ENCODE measurements at places on chromosomes 12 and 14. TPM values are rescaled to one million over a fixed set of nuclear protein-coding genes. Genes with fewer than 3 reads are reported as not detected.

DNA sequence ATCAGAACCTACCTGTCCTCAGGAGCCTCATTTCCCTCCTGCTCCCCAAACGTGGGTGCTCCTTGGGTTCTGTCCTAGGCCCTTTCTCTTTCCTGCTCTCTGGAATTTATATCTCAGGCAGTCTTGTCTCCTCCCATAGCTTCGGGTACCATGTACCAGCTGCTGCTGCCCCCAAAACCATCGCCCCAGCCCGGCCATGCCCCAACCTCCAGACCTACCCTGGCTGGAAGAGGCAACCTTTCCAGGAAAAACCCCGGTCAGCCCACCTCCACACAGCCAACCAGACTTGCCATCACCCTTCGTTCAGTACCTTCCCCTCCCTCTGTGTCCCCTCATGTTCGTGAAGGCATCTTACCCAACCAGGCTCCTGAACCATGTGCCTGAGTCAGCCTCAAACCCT, 165.1 kb downstream of the CALM1 start:
- no peak for DNase-seq

- DNase-seq, result no peak
Measured at GRCh38 chr12:9687228-9687627, 17.7 kb downstream of the CLEC2D start.

DNA sequence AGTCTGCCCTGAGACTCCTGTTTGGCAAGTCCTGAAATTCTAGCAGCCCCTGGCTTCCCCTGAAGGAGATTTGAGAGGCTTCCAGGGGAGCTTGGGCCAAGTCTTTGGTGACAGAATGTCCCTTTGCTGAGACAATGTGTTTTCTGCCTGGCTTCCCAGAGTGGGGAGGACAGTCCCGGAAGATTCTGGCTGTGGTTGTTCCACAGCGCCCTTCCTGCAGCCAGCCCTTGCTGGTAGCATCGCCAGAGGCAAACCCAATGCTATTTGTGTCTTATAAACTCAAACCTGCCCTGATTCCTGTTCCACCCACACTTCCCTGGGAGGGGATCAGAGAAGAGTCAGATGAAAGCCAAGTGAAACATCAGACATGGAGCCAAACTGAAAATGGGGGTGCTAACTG, 56.4 kb upstream of the OAS1 start:
- no peak for DNase-seq

DNA sequence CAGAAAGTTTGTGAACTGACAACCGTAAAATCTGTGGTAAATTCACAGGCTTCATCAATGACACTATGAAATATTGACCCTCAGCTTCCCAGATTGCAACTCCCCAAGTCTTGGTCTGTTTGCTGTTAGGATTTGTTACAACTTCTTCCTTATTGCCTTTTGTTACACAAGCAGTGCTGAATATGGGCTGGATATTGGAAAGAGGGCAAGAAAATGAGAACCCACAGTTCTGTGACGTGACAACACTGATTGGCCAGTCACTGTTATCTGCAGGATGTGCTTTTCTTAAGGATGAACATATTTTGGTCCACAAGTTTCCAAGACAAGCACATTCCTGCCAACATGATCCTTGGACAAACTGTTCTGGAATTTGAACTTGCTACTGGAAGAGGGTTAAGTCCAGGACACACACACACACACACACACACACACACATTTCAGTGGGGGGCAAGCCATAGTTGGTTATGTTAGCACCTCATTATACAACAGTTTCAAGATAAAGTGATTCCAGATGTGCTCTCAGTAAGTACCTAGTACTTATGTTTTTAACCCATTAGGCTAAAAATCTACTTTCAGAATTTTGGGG, 16.6 kb upstream of the SLC38A2 start:
- no peak for DNase-seq

MED13L gene
- 83.0 TPM for polyA plus RNA-seq

NKX2-8 gene
- polyA plus RNA-seq, result not detected

- no peak for DNase-seq
Measured at GRCh38 chr12:44972746-44973421, 78.0 kb downstream of the DBX2 start.

ARHGAP9 gene
- 2.3 TPM for polyA plus RNA-seq

DNA sequence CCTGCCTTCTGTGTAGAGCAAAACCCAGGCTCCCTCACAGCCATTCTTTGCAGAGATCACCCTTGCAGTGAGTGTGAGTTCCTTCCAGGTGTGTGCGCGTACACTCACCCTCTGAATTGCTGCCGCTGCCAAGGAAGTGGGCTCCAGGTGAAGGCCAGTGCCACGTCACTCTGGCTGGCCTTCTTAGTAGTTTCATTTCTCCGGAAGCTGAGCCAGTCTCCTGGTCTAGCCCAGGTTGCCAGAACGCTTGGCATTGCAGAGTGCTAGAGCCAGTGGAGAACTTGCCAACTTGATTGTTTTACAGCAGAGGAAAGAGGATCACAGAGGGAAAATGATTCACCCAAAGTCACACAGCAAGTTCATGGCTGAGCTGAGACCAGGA, 11.0 kb downstream of the CBLN3 start:
- DNase-seq, result no peak

DNA sequence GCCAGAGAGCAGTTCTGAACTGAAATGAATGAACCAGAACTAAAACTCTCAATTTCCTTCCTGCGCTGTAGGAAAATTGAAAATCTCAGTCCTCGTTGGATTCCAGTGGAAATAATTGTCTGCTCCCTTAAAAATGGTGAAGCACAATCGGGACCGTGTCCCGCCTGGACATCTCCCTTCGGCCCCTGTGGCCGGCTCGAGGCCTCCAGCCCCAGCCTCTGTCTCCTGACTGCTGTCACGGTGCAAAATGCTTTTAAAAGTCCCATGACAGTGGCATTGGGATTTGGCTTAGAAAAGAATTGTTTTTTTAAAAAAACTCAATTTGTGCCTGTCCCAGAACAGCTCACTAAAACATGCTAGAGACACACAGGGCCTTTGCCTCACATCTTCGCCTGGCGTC, 142.5 kb downstream of the ZNF664 start:
- no peak for DNase-seq

MIP gene
- not detected for polyA plus RNA-seq

SLC2A14 gene
- polyA plus RNA-seq, result 0.40 TPM

- no peak for DNase-seq
Measured at GRCh38 chr14:94115631-94116030, 5.1 kb downstream of the IFI27 start.

- no peak for DNase-seq
Measured at GRCh38 chr12:12717586-12718380, 615 bp downstream of the CDKN1B start.

DNA sequence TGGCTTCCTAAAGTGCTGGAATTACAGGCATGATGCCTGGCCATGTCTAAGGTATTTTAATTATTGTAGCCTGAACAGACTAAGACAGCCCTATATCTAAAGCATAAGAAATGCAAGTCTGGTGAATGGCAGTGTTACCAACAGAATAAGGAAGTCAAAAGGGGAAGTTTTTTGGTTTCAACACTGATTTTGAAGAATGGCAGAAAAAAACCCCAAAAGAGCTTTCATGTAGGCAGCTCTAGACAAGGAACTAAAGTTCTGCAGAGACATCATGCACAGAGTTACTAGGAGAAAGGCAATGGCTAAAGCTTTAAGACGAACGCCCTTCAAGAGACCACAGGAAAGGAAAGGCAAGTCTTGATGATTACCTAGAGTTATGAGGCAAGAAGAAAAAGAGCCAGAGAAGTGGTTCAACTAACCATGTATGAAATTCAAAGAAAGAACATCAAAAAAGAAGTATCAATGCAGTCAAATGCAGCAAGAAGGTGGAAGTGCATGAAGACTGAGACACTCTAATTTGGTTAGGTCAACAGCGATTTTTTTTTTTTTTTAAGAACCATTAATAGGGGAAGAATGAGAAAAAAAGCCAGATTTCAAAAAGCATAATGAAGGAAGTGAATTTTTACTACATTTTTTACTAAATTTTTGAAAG, 50.8 kb downstream of the RPS6KA5 start:
- DNase-seq, result no peak

Data from right renal cortex interstitium (tissue), 3 donors.